ENCODE measurements at places on chromosomes 1 and 21.

DNA sequence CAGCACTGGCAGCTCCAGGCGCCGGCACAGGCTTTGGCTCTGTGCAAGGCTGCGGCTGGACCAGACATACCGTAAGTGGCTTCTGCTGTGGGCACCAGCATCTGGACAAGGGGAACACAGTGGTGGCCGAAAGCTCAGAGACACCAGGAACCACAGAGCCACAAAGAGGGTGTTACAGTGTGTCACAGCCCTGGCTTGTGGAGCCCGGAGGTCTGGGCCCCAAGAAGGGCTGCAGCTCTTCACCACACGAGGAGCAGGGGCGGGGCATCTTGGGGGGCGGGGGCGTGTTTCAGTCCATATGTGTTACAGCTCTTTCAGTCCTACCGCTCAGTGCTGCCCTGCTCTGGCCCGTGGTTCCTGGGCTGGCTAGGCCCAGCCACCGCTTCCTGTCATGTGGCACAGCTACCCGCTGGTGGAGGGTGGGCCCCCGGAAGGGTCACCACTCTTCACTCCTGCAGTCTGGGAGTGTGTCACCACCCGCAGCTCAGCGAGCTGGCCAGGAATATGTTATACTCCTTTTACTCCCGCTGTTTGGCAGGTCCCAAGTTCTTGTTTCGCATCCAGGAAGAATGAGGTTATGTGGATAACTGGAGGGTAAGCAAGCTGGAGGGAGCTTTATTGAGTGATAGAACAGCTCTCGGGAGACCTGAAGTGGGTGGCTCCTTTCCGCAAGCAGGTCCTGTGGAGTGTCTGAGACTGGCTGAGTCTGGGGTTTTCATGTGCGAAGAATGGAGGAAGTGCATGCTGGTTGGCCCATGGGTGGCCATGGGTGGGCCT lies 3.3 kb upstream of the LSM10 start:
- peak; percentile 84 for DNase-seq

- DNase-seq: no peak
Measured at GRCh38 chr21:45338311-45339017, 50.8 kb upstream of the POFUT2 start.

- peak; percentile 28 for DNase-seq
Measured at GRCh38 chr1:55893155-55893554, 678.0 kb upstream of the USP24 start.

GRCh38 chr1:2151252-2151651 lies 43.3 kb downstream of the FAAP20 start:
- no peak for DNase-seq

GRCh38 chr1:109704173-109704572 lies 7.9 kb upstream of the GSTM5 start:
- DNase-seq: no peak

DNA sequence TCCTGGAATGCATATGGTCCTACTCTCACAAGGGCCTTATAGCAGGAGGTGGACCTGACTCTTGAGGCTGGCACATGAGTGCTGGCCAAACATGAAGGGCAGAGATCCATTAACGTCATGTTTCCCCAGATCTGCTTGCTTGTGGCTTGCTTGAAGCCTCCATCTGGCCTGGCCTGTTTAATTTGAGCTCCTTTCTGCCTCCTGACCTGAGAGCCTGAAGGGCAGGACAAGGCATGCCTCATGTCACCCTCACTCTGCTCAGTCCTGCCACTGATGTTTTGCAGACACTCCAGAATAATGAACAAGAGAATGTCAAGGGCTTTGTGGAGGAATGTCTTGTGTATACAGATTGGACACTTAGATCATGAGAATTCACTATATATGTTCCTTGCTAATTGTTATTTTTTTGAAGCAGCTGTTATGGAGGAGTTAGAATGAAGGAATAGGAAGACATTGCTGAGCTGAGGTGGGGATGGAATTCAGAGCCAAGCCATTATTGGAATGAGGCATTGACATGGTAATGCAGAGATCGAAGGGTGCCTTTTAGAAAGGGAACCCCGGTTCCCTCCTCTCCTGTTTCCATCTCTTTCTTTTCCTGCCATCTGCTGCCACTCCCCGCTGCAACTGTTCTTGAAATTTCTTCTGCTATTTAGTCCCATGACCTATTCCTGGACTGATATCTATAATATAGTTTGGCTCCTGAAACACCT lies 457.0 kb upstream of the PROX1 start:
- DNase-seq: no peak

- no peak for DNase-seq
Measured at GRCh38 chr1:38344716-38345115, 298.1 kb upstream of the POU3F1 start.

- DNase-seq: no peak
Measured at GRCh38 chr1:101732261-101732660, 264.5 kb downstream of the OLFM3 start.

- DNase-seq: no peak
Measured at GRCh38 chr1:17465228-17465627, 25.8 kb upstream of the RCC2 start.

DNA sequence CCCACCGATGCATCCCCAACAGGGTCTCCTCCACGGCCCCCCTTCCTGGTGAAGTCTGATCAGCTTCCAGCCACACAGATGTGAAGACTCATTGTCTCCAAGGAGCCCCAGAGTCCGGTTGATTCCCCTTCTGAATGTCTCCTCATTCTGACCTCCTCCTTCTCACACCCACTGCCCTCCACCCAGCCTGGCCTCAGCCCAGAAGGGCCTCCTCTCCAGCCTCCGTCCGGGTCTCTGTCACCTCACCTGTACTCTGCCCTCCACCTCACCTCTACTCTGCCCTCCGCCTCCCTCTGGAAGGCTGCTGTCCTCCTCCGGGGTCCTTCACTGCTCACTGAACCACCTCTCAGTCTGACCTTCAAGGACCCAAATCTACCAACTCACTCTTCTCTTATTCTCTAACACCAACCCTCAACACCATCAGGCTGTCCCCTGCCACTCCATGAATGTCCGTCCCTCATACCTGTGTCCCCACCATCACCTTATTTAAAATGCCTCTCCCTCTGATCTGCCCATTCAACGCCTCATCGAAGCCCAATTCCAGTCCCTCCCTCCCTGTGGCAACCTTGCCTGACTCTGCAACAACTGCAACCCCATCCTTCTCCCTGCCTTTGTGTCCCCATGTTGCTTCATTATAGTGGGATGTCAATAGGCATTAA lies 201.2 kb downstream of the TOMM20 start:
- no peak for DNase-seq

DNA sequence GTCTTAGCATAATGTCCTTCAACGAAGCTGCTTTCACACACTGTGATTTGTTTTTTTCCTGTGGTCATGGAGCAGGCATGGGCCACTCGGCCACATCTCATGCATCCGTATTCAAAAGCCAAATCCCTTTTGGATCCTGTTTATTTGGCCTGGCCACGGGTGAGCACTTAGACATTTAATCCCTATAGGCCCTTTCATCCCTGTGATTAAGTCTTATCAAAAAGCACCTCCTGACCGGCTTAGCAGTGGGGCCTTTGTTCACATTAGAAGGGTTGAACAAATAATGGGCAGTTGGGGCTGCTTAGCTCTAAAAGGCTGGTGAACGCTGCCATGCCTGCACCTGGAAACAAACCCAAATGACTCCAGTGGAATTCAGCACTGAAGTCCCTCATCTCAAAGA lies 2.0 kb downstream of the KCNE2 start:
- no peak for DNase-seq

DNA sequence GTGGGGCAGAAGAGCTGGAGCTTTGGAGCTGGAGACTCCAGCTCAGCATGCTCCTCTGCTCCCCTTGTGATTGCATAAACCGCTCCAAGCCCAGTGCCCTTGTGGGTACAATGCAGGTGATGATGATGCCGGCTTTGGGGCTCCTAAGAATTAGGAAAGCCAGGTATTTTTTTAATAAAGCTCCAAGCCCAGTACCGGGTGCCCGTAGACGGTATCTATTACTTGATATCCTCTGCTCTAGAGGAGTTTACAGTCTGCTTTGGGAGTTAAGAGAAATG lies 27.2 kb downstream of the TENT5C start:
- no peak for DNase-seq

DNA sequence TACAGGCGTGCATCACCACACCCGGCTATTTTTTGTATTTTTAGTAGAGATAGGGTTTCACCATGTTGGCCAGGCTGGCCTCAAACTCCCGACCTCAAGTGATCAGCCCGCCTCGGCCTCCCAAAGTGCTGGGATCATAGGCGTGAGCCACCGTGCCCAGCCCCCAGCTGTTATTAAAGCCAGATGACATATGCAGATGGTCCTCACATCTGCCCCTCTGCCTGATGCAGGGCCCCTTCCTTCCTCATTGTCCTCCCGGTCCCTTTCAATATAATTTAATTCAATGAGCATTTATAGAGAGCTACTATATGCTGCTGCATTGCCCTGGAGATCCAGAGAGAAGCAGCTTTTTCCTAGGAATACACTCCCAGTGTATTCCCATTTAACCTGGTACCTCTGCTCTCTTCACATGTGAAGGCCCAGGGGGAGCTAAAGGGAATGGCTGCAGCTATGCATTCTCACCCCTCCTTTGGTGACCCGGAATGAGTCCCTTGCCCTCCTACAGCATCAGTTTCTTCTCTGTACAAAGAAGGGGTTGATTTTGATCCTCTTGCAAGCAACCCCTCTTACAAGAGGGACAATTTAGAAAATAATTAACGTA lies 55.6 kb downstream of the L1TD1 start:
- DNase-seq: no peak

DNA sequence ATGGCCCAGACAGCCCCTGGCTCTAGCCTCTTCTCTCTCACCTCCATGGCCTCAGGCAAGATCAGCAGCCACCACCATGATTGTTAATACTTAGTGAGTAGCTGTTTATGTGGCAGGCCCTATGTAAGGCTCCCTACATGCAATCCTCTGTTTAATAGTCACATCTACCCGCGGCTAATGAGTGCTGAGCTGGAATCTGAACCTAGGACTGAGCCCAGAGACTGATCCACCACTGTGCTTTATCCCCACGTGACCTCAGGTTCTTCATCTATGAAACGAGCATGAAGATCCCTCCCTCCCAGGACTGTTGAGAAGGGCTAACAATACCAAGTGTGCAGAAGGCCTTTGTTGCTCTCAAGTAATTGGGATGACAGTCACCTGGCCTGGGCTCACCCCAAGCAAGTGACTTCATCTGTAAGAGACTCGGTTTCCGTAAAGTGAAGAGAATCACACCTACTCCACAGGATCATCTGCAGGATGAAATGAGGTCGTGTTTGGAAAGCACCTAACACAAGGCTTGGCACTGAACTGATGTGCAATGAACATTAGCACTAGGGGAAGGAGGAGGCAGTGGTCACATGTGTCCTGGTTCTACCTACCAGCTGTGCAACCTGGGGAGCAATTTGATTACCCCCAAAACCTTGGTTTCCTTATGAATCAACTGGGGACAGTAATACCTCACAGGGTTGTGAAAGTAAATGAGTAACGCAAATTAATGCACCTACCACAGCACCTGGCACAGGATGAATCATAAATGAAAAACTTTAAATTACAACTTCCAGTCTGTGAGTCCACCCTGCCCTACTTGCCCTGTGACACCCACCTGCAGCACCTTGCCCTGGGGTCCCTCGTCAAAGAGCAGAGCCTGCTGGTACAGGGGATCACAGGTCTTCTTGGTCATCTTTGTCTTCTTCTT lies 37.2 kb downstream of the RIMS3 start:
- DNase-seq: no peak

DNA sequence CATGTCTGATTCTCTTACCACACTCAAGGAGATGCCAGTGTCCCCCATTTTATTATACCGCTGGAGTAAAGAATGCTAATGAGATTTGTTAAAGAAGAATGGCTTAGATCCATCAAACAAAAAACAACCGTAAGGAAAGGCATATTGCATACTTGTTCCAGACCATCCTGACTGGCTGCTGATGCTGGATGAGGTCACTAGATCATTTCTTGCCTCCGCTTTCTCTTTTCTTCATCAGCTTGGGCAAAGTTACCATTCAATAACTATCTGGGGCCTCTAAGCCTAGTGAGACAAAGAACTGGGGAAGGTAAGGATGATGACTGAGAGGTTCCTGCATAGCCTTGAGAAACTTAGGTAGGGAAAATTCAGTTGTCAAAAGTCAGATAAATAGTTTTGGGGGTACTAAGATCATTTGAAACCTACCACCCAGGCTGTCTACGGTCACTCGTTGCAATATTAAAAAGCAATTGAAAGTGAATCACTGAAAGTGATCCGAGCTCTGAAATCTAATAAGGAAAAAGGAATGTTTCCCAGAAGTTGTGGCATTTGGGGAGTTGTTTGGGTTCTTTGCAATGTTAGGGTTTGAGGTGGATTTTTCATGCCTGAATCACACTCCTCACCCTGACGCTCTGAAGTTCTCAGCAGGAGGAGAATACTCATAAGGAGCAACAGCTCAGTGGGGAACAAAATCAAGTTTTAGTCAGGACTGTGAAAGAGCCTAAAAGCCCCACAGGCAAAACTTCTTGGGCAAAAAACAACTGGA lies 176.8 kb downstream of the HHIPL2 start:
- peak; percentile 97 for DNase-seq

- DNase-seq: no peak
Measured at GRCh38 chr1:225668222-225668621, 15.3 kb upstream of the ENAH start.

DNA sequence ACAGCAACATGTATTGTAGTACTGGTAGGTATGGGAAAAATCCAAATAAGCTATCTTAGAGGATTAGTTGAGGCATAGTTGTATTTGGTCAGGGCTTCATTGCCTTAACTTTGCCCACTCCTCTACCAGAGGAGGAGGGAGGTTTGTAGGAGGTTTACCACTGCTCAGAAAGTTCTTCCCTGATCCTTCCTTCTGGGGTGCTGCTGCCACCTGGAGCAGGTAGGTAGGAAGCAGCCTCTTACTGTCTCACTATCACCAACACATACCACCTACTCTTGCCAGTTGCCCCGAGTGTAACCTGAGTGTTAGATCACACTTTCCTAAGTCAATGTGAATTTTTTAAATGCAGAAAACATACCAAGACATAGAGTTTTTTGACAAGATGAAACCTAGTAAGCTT lies 24.1 kb upstream of the ZSWIM5 start:
- DNase-seq: no peak

GRCh38 chr1:31587720-31588423 lies 11.6 kb downstream of the TINAGL1 start:
- DNase-seq: no peak

- no peak for DNase-seq
Measured at GRCh38 chr1:232983817-232984567, 33.6 kb downstream of the NTPCR start.

DNA sequence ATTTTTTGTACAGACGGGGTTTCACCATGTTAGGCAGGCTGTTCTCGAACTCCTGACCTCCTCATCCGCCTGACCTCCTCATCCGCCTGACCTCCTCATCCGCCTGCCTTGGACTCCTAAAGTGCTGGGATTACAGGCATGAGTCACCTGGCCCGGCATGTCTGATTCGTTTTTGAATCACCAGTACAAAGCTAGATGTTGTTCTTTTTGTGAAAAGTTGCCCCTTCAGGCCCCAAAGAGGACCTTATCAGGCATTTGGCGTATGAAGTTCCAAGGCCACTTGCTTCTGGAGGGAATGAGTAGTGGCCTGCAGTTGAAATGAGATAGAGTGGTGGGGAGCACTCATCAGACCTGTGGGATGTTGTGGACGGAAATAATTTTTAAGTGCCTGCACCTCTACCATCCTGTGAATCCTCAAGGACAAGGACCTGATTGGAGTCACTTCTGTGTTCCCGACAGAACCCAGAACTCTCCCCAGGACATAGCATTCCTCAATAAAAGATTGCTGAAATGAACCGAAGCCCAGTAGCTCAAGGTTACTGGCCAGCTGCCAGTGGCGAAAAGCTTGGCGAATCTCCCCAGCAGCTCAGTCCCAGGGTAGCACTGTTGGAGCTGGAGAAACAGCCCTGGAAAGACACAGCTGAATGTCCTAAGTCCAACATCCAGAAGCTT lies 50.1 kb downstream of the NDUFS5 start:
- DNase-seq: peak; percentile 45

GRCh38 chr1:7745783-7746182 lies 25.3 kb upstream of the VAMP3 start:
- no peak for DNase-seq
